ENCODE measurements at places on chromosomes 5 and 9. TPM values are rescaled to one million over a fixed set of nuclear protein-coding genes. Genes with fewer than 3 reads are reported as not detected.

The ESM1 gene
- 2.5 TPM for total RNA-seq

The ERAP2 gene
- total RNA-seq, result 14.9 TPM

The ARSI gene
- 11.8 TPM for total RNA-seq

The HNRNPA0 gene
- 8.1 TPM for total RNA-seq

The RASGRF2 gene
- total RNA-seq, result 5.7 TPM

The OLFM1 gene
- total RNA-seq, result 0.17 TPM

The SH2D3C gene
- not detected for total RNA-seq

The FOXD4L5 gene
- not detected for total RNA-seq

All from bronchus fibroblast of lung (primary cell).